ENCODE measurements at places on chromosomes 7 and 10.

DNA sequence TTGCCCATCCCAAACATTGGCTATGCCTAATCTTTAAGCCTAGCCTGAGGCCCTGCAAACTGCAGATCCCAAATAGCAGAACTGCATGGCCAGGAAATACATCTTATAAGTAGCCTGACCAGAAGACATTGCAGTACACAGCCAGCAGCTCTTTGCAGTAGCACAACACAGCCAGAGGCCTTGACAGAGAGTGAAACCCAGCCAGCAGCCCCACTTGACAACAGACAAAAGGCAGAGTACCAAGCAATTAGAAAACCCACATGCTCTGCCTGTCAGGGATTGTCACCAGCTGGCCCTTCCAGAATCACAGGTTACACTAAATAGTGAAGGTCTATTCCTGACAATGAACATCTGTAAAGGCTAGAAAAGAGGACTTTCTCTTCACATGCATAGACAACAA, 242.8 kb upstream of the TMEM72 start:
- no peak for DNase-seq

- DNase-seq, result no peak
Measured at GRCh38 chr10:64036321-64036930, 515.2 kb downstream of the REEP3 start.

GRCh38 chr7:120949393-120949911, 1.1 kb upstream of the ING3 start:
- DNase-seq, result peak; percentile 36

GRCh38 chr7:5477723-5478531, 54.3 kb upstream of the TNRC18 start:
- DNase-seq, result peak; percentile 27

GRCh38 chr10:62817121-62817765, 1.1 kb upstream of the EGR2 start:
- peak; percentile 44 for DNase-seq

GRCh38 chr10:69451784-69452251, 553 bp downstream of the TSPAN15 start:
- DNase-seq, result peak; percentile 25

- DNase-seq, result no peak
Measured at GRCh38 chr10:71177651-71178199, 34.6 kb upstream of the UNC5B start.

DNA sequence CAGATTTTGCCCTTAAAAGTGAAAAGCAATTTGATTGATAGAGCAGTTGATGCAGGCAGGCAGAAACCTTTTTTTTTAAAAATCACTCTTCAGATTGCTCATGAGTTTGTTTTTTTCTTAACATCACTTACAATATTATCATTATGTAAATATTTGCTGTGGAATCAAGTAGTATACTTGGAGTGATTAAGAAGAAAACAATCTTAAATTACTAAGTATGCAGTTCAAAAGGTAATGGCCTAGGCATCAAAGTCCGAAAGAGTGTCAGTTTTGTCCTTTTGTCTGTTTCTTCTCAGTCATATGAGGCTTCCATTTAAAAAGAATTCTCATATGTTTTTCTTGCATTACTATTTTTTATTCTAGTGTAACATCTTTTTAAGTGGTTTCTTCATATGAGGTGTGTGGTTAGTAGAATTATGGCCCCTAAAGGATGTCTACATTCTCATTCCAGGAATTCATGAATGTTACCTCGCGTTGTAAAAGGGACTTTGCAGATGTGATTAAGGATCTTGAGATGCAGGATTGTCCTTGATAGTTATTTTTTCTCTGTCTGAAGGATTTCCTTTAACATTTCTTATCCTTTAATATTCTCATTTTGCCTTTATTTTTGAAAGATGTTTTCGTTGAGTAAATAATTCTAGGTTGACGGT, 44.0 kb downstream of the BICC1 start:
- no peak for DNase-seq

- no peak for DNase-seq
Measured at GRCh38 chr7:34191771-34192479, 286.6 kb downstream of the BMPER start.

- no peak for DNase-seq
Measured at GRCh38 chr10:126500866-126501265, 112.6 kb upstream of the ADAM12 start.

DNA sequence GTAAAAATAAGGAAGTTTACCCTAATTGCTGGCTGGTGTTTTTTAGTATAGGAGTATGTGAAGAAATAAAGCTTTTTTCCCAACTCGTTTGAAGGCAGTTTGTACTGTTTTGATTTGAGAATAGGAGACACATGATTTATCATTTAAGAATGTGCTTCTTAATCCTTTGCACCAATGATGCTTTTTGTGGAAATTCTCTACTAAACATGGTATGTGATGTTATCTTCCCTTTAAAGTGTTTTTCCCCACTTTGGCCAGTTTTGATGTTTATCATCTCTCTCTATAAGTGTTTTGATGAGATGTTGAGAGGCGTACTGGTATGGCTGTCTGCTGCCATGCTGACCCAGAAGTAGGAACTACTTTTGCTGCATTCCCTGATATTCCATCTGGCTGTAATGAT, 85.1 kb downstream of the SUGCT start:
- peak; percentile 83 for DNase-seq

DNA sequence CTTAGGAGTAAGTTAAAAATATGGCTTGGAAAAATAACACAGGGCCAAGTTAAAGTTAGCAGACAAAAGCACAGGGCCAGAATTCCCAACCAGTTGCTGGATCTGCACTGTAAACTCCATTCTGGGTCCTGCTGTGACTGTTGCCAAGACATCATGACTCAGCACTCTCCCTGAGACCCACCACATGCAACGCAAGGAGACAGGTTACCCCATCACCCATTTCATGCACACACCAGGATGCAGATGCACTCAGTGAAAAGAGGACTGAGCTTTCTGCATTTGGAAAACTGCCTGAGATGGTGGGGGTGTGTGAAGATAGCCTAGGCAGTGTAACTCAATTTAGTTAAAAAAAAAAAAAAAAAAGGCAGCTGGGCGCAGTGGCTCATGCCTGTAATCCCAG, 97.6 kb upstream of the ZNF438 start:
- peak; percentile 70 for DNase-seq
